Stimulated activated CD4-positive, alpha-beta T cell treated with anti-CD3 and anti-CD28 coated beads, TNF-alpha, amount 100 ng/mL, for 1 hour (primary cell): ENCODE measurements at places on chromosomes 12 and 14.

DNA sequence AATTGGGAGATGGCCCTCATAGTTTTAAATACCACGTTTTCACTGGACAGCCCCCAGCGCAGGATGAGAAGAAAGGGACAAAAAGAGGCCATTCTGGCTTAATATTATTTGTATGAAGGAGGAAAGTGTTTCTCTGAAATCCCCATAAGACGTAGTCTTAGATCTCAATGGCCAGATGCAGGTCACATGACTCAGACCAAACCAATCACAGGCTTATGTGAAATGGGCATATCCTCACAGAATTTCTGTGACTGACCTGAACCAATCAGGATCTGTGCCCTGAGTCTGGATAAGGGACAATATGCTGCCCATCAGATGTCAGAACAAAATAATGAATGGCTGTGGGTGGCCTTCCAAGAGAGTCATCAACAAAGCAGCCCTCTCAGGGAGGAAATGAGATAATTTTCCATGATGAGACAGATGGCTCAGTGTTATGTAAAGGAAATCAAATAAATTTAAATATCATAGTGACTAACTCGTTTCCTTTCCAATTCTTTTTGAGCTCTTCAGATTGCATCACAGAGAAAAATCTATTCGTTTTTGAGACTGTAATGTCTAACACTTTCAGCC lies 1009.5 kb upstream of the TMEM132C start:
- no peak for DNase-seq

- no peak for DNase-seq
Observed at GRCh38 chr14:99685151-99685591, 1.1 kb downstream of the CYP46A1 start.

GRCh38 chr12:111268738-111269572 lies 99.9 kb downstream of the PHETA1 start:
- DNase-seq: no peak

DNA sequence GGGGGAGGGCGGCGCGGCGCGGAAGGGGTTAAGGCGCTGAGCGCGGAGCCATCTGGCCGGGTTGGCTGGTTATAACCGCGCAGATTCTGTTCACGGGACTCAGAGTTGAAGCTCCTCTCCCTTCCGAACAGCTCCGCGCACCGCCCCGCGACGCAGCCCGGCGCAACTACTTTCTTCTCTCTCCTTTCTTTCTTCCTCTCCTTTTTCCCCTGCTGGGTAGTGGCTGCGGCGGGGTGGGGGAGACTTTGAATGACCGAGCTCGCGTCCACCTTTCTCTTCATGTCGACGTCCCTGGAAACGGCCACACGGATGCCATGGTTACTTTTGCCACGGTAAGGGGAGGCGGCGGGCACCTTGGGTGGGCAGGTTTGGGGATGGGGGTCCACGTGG lies at the start of gene NTF3:
Gene NTF3 (plus strand): TSS at position 98 of the 390 bp plus-strand sequence. CDS start 217 bp downstream, at position 315.
- no peak for DNase-seq

DNA sequence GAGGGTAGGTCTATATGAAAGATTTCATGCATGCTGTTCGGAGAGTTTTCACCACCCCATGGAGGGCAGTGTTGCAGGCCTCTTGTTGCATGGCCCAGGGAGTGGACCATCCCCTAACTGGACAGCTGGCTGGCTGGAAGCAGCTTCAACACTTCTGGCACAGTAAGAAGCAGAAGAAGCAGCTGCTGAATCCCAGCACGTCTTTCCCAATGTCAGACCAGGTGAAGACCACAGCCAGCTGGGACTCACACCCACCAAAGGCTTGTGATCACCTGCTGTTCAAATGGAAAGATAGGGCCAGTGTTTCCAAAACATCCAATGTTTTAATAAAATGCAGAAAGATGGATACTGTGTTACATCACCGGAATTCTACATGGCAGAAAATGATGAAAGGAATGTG lies 1423.6 kb downstream of the AACS start:
- no peak for DNase-seq

DNA sequence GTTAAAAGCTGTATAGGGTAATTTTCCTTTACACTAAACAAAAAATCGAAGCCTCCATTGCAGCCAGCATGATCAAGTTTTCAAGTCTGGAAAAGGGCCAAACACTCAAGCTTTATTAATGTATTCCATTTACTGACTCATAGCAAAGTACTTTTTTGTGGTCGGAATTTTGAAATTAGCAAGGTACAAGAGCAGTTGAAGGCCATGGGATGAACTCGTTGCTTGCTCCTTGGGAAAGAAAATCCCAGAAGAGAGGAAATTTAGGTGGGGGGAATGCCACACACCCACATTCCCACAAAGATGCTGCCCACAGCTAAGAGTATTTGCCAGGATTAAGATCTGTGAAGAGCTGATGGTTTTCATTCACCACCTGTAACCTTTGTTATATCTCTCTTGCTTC lies 333.7 kb downstream of the EGLN3 start:
- DNase-seq: no peak

DNA sequence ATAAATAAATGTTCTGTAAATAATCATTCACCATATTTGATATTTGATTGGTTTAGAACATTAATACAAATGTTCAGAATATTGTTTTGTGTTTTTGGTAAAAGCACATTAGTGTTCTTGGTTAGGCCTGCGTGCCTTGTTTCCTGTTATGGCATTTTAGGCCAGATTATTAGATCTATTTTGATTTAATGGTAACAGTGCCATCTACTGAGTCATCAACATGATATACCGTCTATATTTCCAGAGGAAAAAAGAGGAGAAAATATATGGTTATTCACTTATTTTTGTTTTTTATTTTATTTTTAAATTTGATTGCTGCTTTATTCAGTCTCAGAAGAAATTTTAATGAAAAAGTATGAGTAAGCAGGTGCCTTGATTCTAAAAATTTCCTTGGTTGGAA lies 60.3 kb downstream of the GPHN start:
- DNase-seq: no peak

- no peak for DNase-seq
Observed at GRCh38 chr14:75822522-75823141, 159.2 kb downstream of the TGFB3 start.

GRCh38 chr12:99157946-99158345 lies 489.6 kb upstream of the GARIN6 start:
- DNase-seq: no peak
